ENCODE measurements at places on chromosomes 16 and 17.

- H3K4me3 ChIP-seq = no peak overlapping the region
- no peak overlapping the region for H3K27ac ChIP-seq
- no peaks in the 10 kb centered on the region for H3K36me3 ChIP-seq
- peaks cover 22% of the 10 kb centered on the region for H3K4me1 ChIP-seq
Measured at GRCh38 chr17:81049973-81050551, 15.1 kb downstream of the BAIAP2 start.

DNA sequence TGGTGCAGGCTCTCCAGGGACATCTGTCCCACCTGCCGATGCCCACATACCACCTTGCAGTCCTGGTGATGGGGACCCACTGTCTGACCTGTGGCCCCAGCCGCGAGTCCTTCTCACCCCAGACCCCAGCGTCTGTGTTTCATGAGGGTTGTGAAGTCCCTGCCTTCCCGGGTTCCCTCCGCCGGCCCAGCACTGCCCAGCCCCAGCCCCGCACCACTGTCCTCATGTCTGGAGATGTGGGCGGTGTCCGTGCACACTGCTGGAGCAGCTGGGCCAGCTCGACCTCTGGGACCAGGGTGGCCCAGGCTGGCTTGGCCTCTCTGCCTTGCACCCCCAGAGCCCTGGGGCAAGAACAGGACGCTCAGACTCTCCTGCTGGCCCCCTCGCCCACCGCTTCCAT lies 199.5 kb upstream of the CIBAR2 start:
- no peak overlapping the region for H3K27ac ChIP-seq
- peaks cover 20% of the 10 kb centered on the region for H3K27me3 ChIP-seq
- peaks cover 48% of the 10 kb centered on the region for H3K4me1 ChIP-seq
- H3K36me3 ChIP-seq = no peaks in the 10 kb centered on the region

- H3K27me3 ChIP-seq = peaks cover 9% of the 10 kb centered on the region
- no peak overlapping the region for H3K27ac ChIP-seq
- no peaks in the 10 kb centered on the region for H3K36me3 ChIP-seq
- peaks cover 11% of the 10 kb centered on the region for H3K4me1 ChIP-seq
- no peak overlapping the region for H3K4me3 ChIP-seq
Measured at GRCh38 chr17:35239823-35240222, 3.0 kb upstream of the SLFN5 start.

DNA sequence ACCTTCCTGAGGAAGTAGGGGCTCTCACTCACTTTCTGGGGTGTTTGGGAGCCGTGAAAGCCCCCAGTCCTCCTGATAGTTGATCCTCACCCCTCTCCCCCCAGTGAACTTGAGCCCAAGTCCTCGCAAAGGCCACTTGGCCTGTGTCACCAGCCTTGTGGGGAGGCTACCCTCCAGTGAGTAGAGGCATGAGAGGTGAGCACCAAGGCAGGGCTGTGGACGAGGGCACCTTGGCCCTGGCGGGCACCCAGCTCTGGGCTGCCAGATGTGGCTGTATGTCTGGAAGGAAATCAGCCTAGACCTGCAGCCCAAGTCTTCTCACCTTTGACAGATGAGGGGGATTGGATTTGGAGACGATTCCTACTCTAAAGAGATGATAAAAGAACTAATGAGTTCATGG lies 3.1 kb downstream of the TTYH2 start:
- H3K4me3 ChIP-seq = no peak overlapping the region
- H3K36me3 ChIP-seq = no peaks in the 10 kb centered on the region
- peaks cover 20% of the 10 kb centered on the region for H3K4me1 ChIP-seq
- no peak for DNase-seq
- H3K27me3 ChIP-seq = peaks cover 39% of the 10 kb centered on the region
- no peak overlapping the region for H3K27ac ChIP-seq

- DNase-seq = no peak
- H3K4me3 ChIP-seq = no peak overlapping the region
- no peak overlapping the region for H3K27ac ChIP-seq
- H3K36me3 ChIP-seq = no peaks in the 10 kb centered on the region
Measured at GRCh38 chr17:78506454-78507309, 70.5 kb downstream of the DNAH17 start.

GRCh38 chr16:50573947-50574744 lies 25.9 kb downstream of the NKD1 start:
- no peaks in the 10 kb centered on the region for H3K36me3 ChIP-seq
- H3K27me3 ChIP-seq = no peaks in the 10 kb centered on the region
- H3K4me3 ChIP-seq = no peak overlapping the region
- no peak for DNase-seq
- no peak overlapping the region for H3K27ac ChIP-seq

- H3K4me3 ChIP-seq = peak overlapping the region; percentile 42
- H3K4me1 ChIP-seq = peaks cover 45% of the 10 kb centered on the region
- H3K27ac ChIP-seq = no peak overlapping the region
- H3K27me3 ChIP-seq = no peaks in the 10 kb centered on the region
- peak; percentile 95 for DNase-seq
Measured at GRCh38 chr17:2396568-2397246, 4.2 kb downstream of the MNT start.

- H3K4me1 ChIP-seq = no peaks in the 10 kb centered on the region
- no peaks in the 10 kb centered on the region for H3K27me3 ChIP-seq
Measured at GRCh38 chr16:81905277-81905676, 106.0 kb downstream of the SDR42E1 start.

DNA sequence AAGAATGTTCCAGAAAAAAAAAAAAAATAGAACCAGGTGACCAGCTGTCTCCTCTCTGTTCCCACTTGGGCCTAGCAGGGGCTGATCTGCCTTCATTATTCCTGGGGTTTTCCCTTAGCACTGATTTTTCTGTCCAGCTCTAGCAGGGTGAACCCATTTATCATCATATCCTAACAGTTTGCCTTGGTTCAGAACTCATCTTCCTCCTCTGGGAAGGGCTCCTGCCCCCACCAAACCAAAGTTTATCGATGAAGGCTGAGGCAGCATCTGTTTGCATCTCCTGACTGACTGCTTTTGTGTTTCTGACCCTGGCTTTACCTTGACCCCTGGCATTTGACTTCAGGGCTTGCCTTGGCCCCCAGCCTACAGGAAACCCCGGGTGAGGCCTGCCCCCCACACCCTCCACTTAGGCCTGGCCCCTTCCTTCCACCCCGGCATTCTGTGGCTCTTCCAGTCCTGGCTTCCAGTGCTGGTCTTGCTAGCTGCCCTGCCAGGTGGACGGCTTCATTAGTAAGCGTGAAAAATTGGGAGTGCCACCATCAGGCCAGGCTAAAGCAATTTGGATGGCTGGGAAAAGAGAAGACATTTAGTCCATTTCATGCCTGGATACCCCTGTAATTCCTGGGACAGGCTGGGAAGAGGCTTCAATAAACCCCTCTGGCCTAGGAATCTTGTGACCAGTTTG lies 164.9 kb downstream of the CCDC182 start:
- no peak overlapping the region for H3K4me3 ChIP-seq
- H3K36me3 ChIP-seq = no peaks in the 10 kb centered on the region
- H3K27me3 ChIP-seq = no peaks in the 10 kb centered on the region
- H3K4me1 ChIP-seq = peaks cover 63% of the 10 kb centered on the region

DNA sequence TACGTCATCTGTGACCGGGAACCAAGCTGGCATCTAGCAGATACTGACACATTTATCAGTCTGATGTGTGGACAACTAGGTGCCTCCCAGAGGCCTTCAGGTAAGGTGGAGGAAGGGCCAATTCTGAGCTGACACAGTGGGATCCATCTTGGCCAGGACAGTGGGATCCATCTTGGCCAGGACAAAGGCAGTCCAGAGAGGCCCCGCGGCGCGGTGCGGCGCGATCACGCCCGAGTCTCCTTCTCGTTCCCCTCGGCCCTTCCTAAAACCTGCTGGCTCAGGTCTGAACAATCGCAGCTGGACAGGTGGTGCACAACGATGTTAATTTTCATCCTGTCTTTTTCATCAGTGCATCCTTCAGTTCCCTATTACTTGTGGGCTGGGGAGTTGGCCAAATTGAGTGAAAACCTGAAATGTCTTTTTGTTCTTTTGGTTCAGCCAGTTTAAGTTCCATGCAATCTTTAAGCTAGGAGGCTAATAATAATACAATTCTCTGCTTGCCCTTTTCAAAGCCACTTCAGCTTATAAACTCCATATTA lies 486 bp upstream of the WSB1 start:
- peaks cover 5% of the 10 kb centered on the region for H3K36me3 ChIP-seq
- H3K4me3 ChIP-seq = peak overlapping the region; percentile 89
- peaks cover 18% of the 10 kb centered on the region for H3K4me1 ChIP-seq

DNA sequence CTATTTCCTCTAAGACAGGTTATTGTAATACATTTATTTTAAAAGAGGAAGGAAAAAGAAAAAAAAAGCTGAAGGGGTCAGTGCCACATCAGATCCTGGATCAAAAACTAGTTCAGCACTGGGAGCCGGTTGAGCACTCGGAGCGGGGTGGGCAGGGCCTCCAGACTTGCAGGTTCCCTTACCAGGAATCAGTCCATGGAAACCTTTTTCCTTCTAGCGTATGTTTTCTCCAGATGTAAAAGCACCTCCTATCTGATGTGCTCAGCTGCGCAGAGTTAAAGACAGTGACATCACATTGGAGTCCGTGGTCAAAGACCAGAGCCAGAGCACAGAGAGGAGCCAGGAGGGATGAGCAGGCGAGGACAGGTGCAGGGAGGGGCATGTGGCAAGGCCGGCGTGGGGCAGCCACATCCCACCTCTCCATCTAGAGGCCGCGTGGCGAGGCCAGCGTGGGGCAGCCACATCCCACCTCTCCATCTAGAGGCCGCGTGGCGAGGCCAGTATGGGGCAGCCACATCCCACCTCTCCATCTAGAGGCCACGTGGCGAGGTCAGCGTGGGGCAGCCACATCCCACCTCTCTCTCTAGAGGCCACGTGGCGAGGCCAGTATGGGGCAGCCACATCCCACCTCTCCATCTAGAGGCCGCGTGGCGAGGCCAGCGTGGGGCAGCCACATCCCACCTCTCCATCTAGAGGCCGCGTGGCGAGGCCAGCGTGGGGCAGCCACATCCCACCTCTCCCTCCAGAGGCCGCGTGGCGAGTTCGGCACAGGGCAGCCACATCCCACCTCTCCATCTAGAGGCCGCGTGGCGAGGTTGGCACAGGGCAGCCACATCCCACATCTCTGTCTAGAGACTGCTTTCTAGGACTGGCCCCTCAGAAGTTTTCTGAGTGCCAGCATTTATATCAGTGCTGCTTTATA lies 166.8 kb upstream of the CHMP6 start:
- DNase-seq = no peak
- H3K36me3 ChIP-seq = no peaks in the 10 kb centered on the region
- H3K27me3 ChIP-seq = peaks cover 5% of the 10 kb centered on the region
- H3K4me1 ChIP-seq = peaks cover 19% of the 10 kb centered on the region
- no peak overlapping the region for H3K27ac ChIP-seq
